ENCODE measurements at places on chromosomes 16 and 17.

GRCh38 chr17:61461967-61462718, 9.9 kb downstream of the TBX4 start:
- no peak for DNase-seq

- DNase-seq, result no peak
These were observed 330.3 kb downstream of the BCAS3 start for GRCh38 chr17:61007980-61008379.

- DNase-seq, result no peak
These were observed 2.7 kb upstream of the DHRS7B start for GRCh38 chr17:21124086-21124485.

DNA sequence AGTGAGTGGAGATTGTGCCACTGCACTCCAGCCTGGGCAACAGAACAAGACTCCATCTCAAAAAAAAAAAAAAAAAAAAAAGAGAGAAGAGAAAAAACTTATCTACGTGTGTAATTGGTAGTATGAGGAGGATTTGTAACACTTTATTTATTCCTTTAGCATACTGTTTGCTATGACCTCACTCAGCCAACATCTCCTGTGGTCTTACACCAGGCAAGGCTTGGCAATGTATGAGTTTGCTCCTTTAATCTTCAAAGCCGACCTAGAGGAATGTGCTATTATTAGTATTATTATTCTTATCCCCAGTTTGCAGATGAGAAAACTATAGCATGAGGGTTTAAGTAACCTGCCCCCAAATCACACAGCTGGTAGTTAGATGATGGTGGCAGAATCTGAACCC, 35.8 kb upstream of the HAPSTR1 start:
- no peak for DNase-seq

GRCh38 chr17:64336760-64337413, 53.8 kb downstream of the PECAM1 start:
- no peak for DNase-seq

DNA sequence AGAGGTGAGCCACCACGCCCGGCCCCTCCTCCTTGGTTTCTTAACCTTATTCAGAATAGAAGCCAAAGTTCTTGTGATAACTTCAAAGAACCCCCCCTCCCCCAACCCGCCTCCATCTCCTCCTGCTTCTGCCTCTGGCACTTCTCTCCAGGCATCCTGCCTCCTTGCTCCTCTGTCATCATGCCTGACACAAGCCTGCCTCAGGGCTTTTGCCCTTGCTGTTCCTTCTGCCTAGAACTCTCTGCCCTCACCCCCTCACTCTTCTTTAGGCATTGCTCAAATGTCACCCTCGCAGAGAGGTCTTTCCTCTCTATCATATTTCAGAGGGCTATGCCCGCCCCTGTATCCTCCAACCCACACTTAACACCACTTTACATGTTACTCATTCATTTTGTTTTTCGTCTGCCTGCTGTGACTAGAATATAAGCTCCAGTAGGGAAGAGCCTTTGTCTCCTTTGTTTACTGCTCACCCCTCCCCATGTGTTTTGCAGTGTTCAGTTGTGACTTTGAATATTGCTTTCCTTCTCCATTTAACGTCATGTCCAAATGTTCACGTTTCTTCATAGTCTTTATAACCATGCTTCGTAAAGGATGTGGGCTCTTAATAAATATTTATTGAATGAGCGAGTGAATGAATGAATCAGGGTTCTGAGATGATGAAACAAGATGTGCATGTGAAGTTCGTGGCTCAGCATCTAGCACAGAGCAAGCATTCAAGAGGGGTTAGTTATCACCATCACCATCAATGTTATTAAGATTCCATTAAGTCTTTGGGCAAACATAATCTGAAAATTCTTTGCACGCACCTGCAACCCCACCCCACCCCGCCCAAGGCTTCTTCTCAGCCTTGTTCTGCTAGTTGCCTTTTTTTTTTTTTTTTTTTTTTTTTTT, 186.2 kb upstream of the WSCD1 start:
- DNase-seq, result no peak

DNA sequence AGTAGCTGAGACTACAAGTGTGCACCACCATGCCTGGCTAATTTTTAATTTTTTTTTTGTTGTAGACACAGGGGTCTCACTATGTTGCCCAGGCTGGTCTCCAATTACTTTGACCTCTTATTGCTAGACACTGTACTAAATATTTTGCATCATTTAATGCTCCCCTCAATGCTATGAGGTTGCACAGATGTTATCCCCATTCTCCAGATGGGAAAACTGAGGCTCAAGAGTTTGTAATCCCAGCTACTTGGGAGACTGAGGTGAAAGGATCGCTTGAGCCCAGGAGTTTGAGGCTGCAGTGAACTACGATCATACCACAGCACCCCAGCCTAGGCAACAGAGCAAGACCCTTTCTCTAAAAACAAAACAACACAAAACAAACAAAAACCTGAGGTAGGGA, 443.3 kb upstream of the C16orf82 start:
- no peak for DNase-seq

- DNase-seq, result no peak
These were observed at the start of gene SOCS3 for GRCh38 chr17:78359997-78360370. TSS of gene SOCS3 (minus strand) at chr17:78360077. CDS start at chr17:78359095, 982 bp downstream.
